Activated T-helper 9 cell treated with anti-CD3 and anti-CD28 coated beads, Interleukin-2, amount 50 U/mL, for 16 hours (primary cell): ENCODE measurements at places on chromosomes 16 and 17.

DNA sequence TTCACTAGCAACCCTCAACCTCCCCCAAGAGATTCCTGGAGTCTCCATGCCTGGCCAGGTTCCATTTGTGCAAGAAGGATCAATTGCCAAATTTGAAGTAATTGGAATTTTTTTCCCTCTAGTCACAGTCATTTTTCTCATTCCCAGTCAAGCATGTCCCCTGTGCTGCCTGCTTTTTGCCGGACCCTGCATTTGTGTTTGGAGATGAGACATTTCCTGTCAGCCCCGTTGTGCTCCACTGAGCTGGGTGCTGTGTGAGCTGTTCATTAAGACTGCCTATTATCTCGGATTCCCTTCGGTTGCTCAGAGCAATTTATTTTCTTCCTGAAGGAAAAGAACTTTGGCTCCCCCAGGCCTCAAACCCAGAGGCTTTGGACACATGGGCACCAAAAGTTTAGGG is 201.0 kb upstream of the NLRP1 start:
- no peak for DNase-seq

- DNase-seq, result no peak
Measured at GRCh38 chr16:2981899-2982250, 1.6 kb upstream of the PKMYT1 start.

- DNase-seq, result no peak
Measured at GRCh38 chr17:78781104-78781892, 775 bp downstream of the CYTH1 start.

DNA sequence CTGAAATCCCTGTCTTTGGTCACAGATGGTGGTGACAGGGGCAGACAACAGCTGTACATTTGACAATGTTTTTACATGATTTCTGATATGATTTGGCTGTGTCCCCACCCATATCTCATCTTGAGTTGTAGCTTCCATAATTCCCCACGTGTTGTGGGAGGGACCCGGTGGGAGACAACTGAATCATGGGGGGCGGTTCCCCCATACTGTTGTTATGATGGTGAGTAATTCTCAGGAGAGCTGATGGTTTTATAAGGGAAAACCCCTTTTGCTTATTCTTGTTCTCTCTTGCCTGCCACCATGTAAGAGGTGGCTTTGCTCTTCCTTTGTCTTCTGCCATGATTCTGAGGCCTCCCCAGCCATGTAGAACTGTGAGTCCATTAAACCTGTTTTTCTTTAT is 353.9 kb downstream of the CPPED1 start:
- DNase-seq, result no peak

GRCh38 chr17:80765241-80765961 is 220.8 kb downstream of the RPTOR start:
- DNase-seq, result no peak

- no peak for DNase-seq
Measured at GRCh38 chr17:69581061-69581961, 166.8 kb downstream of the MAP2K6 start.

DNA sequence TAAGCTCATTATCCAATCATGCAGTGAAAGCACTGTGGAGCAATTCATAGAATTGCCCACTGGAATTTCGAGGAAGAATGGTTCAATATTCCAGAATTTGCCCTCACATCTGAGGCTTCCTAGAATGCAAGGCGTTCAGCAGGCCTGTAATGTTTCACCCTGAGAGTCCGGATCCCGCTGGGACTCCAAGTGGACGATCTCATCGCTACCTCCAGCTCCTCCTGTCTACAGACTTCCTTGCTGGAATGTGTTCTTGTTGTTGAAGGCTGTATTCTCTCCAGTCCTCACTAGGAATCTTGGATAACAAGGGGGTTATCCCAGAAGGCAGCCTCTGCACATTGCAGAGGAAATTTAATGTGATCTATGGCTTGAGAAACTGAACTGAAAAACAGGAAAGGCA is 7.8 kb downstream of the SLC47A1 start:
- DNase-seq, result no peak
